ENCODE measurements at places on chromosomes 12 and 14.

GRCh38 chr14:104425171-104425681 is 154.3 kb upstream of the C14orf180 start:
- DNase-seq = no peak

- no peak for DNase-seq
Measured at GRCh38 chr12:118326991-118327390, 45.7 kb downstream of the TAOK3 start.

- DNase-seq = no peak
Measured at GRCh38 chr14:51201890-51202289, 38.2 kb upstream of the TMX1 start.

- DNase-seq = peak; percentile 20
Measured at GRCh38 chr14:95480109-95480886, 36.2 kb downstream of the SYNE3 start.

DNA sequence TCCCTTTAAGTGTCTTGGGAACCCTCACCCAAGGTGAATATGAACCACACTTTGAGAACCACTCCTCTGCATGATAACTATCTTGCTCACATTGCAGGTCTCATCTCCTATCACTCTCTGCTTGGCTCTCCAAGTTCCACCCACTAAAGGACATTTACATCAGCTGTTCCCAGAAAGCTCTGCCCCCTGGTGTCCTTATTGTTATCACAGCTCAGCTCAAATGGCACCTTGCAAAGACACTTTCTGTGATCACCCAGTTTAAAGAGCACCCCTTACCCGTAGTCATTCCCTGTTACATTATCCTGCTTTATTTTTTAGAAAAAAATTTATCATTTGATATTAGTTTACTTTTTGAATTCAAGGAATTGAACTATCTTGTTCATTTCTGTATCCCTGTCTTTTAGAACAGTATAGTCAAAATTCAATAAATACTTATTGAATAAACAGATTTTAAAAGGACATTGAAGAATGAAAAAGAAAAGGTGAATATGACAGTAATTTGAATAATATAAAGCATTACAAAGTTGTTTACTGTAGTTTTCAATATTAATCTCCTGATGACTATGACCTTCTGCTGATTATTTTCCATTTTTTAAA is 20.5 kb upstream of the GUCY2C start:
- DNase-seq = peak; percentile 47

GRCh38 chr12:70045036-70045435 is 198.2 kb upstream of the CNOT2 start:
- DNase-seq = peak; percentile 27

DNA sequence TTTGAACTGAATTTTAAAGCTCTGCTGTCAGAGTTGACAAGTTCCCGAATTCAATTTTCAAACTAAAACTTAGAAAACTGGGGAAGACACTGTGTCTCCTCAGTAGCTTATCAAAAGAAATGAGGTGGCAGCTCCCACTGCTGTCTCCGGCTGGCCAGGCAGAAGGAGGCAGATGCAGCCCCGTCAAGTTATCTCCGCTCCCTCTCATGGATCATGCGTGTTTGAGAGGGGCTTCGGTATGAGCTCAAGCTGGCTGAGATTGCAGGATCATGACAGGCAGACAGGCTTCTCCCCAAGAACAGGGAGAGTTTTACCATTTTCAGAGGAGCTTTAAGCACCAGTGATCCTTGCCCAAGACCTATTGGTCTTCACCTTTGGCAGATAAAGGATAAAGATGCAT is 88.8 kb downstream of the NEDD1 start:
- DNase-seq = no peak

- no peak for DNase-seq
Measured at GRCh38 chr12:107736914-107737313, 24.0 kb downstream of the PRDM4 start.

DNA sequence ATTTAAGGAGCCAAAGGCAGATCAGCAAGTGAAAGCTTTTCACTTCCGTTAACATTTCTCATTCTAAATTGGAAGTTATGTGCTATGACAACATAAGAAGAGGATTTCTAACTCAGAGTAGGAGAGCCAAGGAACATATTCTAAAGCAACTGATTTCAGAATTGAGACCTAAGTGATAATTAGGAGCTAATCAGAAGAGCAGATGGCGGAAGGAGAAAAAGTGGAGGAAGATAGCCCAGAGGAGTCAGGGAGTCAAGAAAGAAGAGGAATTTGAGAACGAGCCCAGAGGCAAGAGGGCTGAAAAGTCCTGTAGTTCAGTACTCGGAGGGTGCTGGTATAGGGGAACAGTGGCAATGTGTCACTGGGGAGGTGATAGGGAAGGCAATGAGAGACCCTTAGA is 162.4 kb downstream of the CNTN1 start:
- no peak for DNase-seq

All from brain microvascular endothelial cell (primary cell).